Endodermal cell (in vitro differentiated cells): ENCODE measurements at places on chromosomes 2 and 18. TPM values are rescaled to one million over a fixed set of nuclear protein-coding genes. Genes with fewer than 3 reads are reported as not detected.

AFF3 gene
- total RNA-seq, result 0.42 to 0.62 TPM (median 0.57 TPM) in 3 replicates

DNA sequence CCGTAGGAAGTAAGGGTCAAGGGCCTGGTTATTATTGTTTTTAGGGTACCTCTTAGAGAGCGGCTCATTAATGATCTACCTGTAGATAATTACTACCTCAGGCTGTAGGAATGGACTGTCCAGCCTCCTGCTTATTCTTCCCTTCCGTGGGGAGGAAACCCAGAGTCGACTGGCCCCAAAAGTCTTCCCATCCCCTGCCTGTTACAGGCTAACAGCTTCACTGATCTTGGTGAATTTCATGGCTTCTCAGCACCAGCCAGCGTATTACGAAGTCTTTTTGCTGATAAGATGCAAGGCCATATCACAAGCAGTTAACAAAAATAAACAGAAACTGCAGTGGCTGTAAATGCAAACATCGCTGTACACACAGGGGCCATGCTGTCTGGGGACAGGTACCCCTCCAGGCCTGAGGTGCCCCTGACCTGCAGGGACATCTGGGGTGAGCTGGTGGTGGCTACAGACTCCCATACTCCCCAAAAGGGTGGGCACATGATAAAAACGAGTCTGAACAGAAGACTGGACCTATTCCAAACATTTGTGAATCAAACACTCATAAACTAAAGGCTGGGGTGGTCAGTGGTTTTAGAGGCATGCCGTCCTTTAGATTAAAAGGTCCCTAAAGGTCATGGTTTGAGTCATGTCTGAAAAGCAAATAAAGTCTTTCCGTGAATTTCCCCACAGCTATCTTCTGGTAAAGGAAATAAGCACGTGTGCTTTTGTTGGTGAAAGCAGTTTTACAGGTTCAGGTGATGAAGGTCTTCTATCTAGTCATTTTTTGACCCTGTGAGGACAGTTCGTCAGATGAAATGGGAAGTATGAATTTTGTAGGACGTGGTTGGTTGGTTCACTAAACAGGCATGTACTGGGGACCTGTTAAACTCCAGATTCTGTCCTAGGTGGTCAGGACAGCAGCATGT, 36.7 kb downstream of the TTC39C start:
- no peak for DNase-seq

DNA sequence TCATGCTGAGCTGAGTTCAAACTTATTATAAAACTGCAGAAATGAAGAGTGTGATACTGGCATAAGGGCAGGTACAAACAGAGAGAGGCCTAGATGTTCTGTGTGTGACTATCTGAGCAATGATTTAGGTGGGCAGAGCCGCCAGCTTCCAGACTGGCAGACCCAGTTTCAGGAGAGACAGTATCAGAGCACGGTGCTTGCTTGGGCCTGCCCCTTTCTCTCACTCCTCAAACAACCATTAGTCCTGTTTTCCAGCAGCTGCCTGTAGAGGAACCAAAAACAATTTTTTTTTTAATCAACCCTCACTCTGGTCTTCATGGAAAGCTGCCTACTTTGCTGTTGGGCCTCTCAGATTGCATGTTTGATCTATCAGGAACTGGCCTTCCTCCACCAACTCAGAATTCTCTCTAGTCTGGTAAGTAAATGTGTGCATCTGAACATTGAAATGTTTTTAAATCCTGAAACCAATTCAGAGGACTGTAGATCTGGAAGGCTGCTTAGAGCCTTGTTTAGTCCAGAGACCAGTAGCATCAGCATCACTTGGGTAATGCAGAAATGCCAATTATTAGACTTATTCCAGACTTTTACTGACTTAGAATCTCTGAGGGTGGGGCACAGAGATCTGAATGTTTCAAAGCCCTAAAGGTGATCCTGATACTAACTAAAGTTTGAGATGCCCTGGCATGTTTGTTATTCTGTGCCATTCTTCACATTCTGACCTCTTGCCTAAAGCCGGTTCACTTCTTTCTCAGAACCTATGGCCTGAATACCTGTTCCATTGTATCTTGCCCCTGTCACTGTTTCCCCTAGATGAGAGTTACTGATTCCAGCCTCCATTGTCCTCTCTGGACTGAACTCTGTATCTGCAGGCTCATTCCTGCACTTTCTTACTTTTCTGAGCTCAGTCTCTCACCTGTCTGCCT, 24.8 kb upstream of the CRIM1 start:
- DNase-seq, result no peak

GCKR gene
- 0.99 to 1.7 TPM (median 1.6 TPM) in 3 replicates for total RNA-seq

GRCh38 chr2:111091811-111092211, 28.9 kb upstream of the BCL2L11 start:
- DNase-seq, result no peak

GRCh38 chr2:48725696-48726494, 29.6 kb downstream of the LHCGR start:
- peak; percentile 67 for DNase-seq

DNA sequence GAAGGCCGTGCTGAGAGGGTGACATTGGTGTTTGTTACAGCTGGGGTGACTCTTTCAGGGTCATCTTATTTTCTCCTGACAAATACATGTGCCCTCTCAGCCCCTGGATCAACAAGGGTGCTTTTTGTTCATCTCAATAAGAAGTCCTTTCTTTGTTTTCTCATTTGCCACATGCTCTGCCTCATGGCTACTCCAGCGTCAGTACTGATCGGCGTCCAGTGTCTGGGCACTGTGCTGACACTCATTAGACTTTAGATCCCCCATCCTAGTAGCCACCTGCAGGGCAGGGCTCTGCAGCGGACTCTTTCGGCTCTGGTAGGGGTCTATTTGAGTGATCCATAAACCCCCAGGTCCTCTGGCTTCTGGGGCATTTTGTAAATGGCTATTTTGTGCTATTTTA, 38.4 kb downstream of the NPPC start:
- DNase-seq, result no peak

GRCh38 chr2:127695491-127696472, 5.5 kb upstream of the SFT2D3 start:
- DNase-seq, result peak; percentile 92

ALK gene
- 0.45 and 0.46 TPM in 2 replicates for total RNA-seq

GRCh38 chr2:102301867-102302362, 9.4 kb upstream of the IL1RL1 start:
- DNase-seq, result peak; percentile 80

PTPRN gene
- total RNA-seq, result 0.44 to 1.5 TPM (median 0.84 TPM) in 3 replicates

DNA sequence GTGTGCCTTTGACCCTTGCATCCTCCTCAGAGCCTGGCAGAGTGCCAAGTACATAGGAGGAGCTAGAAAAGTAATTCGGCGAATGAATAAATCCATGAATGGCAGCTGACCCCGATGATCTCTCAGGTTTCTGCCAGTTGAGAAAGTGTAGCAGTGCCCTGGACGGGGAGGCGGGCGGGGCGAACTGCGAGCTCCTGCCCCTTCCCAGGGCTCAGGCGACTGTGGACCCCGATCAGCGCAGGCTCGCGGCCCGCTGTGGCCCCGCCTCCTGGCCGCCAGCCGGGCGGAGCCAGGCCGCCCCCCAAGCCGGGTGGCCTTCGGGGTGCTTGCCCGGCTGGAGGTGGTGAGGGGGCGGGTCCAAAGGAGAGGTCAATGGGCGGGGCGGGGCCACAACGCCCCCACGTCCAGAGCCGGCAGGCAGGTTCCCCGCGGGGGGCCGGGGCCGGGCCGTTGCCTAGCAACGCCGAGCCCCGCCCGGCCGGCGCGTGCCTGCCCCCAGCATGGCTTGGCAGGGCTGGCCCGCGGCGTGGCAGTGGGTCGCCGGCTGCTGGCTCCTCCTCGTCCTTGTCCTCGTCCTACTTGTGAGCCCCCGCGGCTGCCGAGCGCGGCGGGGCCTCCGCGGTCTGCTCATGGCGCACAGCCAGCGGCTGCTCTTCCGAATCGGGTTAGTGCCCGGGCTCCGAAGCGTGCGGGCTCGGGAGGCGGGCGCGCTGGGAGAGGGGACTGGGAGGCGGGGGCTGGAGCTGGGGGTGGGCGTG, 30.6 kb upstream of the TMBIM1 start:
- DNase-seq, result peak; percentile 96

TMEM87B gene
- total RNA-seq, result 18.4 to 28.2 TPM (median 22.3 TPM) in 3 replicates

GRCh38 chr2:20537423-20538307, 90.8 kb downstream of the RHOB start:
- peak; percentile 88 for DNase-seq

RAB6C gene
- total RNA-seq, result 0.22 TPM in 1 of 3 replicates, not detected in the others

DNA sequence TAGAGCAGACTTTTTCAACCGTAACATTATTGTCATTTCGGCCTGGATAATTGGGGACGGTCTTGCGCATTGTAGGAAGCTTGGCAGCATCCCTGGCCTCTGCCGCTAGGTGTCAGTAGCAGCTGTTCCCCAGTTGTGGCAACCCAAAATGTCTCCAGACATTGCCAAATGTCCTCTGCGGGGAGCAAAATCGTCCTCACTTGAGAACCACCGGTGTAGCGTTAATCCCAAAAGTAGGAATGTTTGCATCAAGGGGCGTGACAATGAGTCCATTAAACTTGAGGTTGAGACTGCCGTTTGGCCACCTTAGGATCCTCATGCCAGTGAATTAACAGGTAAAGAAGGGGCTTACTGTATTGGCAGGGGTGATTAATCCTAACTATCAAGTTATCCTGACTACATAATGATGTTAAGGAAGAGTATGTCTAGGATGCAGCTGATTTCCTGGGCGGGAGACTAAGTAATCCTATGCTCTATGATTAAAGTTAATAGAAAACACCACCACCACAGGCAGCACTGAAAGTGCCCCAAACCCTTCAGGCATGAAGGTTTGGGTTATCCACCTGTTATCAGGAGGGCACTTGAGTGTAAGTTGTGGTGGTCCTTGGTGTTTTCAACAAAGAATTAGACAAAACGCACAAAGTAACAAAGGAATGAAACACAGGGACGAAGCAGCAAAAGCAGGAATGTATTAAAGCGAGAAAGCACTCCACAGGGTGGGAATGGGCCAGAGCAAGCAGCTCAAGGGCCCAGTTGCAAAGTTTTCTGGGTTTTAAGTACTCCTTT, 4.9 kb upstream of the ZC3H8 start:
- peak; percentile 92 for DNase-seq

DES gene
- 1.1 and 1.6 TPM in 2 replicates for total RNA-seq

- no peak for DNase-seq
These were observed 553.7 kb downstream of the SLC4A3 start for GRCh38 chr2:220181165-220181564.

DNA sequence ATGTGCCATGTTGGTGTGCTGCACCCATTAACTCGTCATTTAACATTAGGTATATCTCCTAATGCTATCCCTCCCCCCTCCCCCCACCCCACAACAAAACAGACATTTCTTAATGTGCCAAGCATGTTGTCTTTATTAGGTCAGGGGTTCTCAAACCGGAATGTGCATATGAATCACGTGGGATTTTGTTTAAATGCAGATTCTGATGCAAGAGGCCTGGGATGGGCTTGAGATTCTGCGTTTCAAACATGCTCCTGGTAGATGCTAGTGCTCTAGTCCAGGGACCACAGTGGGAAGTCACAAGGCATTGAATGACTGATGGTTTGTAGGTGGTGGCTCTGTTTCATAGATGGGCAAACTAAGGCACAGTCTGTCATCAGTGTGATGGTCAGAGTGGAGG, 184.7 kb downstream of the SMAD7 start:
- no peak for DNase-seq

DNA sequence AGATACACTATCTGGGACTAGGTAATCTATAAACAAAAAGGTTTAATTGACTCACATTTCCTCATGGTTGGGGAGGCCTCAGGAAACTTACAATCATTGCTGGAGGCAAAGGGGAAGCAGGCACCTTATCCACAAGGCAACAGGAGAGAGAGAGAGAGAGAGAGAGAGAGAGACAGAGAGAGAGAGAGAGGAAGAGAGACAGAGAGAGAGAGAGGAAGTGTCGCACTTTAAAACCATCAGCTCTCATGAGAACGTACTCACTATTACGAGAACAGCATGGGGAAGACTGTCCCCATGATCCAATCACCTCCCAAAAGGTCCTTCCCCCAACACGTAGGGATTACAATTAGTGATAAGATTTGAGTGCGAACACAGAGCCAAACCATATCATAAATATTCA, 253.5 kb upstream of the TRIB2 start:
- no peak for DNase-seq
